Activated CD8-positive, alpha-beta memory T cell treated with anti-CD3 and anti-CD28 coated beads for 48 hours (primary cell): ENCODE measurements at places on chromosomes 7 and 10.

- DNase-seq, result no peak
Observed at GRCh38 chr7:117006907-117007684, 53.8 kb downstream of the ST7 start.

DNA sequence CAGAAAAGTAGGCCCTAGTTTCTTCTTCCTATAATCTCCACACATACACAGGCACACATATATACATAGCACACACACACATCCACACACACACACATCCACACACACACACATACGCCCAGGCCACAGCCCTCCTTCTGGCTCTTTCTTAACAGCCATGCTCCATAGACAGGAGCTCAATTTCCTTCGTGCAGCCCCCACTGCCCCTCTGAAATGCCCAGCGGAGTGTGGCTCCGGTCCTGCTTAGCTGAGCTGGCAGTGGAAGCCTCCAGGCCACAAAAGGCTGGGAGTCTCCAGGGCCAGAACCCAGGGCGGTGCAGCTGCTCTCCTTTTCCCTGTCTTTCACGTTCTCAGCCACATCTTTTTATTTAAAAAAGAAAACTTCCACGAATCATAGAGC, 282.9 kb upstream of the IGFBP3 start:
- no peak for DNase-seq

GRCh38 chr10:30542895-30543288, 86.7 kb downstream of the LYZL2 start:
- no peak for DNase-seq

GRCh38 chr7:72058579-72058978, 353.6 kb downstream of the CALN1 start:
- no peak for DNase-seq

- DNase-seq, result no peak
Observed at GRCh38 chr7:50068850-50069551, 24.0 kb downstream of the ZPBP start.

GRCh38 chr7:4882169-4883032, 1.1 kb downstream of the RADIL start:
- DNase-seq, result no peak

- DNase-seq, result no peak
Observed at GRCh38 chr10:51405580-51406351, 293.6 kb downstream of the CSTF2T start.

DNA sequence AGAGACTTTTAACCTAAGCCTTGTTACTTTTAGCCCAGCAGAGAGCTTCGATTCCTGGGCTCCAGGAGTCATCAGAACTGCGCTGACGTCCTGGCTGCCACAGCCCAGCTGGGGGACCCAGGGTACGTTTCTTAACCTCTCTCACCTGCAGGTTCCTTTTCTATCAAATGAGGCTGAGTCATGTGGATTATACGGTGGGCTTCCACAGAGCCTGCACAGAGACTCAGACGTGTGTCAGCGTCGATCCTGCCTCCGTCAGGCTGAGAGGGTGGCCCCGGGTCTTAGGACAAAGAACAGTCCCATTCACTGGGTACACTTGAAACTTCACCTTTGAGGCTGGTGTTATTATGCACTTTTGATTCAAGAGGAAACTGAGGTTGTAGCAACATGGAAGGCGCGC, 100.7 kb upstream of the FGFR2 start:
- DNase-seq, result no peak

DNA sequence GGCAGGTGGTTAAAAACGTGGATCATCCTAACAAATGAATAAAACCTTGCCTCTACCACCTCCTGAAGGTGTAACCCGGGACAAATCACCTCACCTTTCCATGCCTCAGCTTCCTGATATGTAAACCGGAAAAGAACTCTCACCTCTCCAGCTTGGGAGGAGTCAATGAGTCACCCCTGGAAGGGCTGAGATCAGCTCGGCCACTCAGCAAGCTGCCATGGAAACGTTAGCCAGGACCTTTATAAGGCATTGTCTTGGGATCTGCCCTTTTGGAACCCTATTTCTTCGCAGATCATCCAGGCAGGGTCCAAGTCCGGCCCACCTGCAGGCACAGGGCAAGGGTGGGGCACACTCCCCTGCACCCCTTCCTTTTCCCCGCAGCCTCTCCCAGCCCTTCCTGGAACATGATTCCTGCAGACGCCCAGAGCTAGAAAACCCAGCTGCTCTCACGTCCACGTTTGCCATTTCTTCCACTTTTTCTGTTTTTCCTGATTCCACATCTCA, 81.6 kb upstream of the PFKP start:
- DNase-seq, result no peak

GRCh38 chr7:50677638-50677996, 105.1 kb downstream of the GRB10 start:
- no peak for DNase-seq

DNA sequence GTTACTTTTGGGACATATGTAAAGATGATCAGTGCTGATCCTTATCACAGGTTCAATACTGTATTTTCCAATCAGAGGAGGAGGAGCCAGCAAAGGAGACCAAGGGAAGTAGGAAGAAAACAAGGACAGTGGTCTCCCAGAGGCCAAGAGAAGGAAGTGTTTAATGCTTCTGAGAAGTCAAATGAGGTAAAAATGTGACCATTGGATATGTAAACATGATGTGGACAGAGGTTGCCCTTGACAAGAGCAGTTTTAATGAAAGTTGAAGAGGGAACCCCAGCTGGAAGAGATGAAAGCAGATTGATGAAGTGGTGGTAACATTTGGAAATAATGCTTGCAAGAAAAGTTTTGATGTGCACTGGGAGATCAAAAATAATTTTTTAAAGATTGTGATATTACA, 18.8 kb downstream of the CROT start:
- DNase-seq, result no peak

- no peak for DNase-seq
Observed at GRCh38 chr7:31815796-31816195, 128.8 kb downstream of the PPP1R17 start.

DNA sequence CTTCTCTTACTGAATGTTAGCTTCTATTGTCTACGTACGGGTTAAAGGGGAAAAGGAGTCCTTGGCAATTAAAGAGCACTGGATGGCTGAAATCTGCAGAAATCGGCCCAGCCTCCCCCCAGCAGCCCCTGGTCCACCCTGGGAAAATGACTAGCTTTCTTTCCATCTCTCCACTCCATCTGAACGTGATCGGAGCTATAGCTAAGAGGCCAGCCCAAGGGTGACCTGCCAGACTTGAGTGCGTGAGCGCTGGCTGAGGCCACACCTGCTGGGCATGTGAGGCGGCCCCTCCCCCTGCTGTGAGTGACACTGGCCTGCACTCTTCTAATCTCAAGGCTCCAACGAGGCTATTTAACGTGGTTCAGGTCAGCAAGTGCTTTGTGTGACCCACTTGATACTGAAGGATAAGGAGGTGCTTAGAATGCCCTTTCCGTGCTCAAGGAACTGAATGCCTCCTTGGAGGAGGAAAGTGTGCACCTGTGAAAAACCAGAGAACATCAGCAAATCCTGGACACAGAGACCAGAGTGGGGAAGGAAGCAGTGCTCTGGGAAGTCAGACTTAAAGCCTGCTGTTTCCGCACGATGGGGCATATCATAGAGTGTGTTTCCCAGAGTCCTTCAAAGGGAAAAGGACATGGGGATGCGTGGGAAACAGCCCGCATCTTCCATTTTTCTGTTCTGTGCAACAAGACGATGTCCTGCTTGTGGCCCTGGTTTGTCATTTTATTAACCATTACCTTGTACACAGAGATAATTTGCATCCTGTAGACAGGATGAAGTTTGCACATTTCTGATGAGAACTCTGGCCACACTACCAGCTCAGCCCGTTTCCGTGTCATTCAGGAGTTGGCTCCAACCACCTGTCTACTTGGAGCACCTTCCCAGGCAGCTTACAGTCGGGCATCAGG, 12.5 kb upstream of the MNX1 start:
- DNase-seq, result no peak
